MM.1S (cell line): ENCODE measurements at places on chromosomes 7 and 10.

DNA sequence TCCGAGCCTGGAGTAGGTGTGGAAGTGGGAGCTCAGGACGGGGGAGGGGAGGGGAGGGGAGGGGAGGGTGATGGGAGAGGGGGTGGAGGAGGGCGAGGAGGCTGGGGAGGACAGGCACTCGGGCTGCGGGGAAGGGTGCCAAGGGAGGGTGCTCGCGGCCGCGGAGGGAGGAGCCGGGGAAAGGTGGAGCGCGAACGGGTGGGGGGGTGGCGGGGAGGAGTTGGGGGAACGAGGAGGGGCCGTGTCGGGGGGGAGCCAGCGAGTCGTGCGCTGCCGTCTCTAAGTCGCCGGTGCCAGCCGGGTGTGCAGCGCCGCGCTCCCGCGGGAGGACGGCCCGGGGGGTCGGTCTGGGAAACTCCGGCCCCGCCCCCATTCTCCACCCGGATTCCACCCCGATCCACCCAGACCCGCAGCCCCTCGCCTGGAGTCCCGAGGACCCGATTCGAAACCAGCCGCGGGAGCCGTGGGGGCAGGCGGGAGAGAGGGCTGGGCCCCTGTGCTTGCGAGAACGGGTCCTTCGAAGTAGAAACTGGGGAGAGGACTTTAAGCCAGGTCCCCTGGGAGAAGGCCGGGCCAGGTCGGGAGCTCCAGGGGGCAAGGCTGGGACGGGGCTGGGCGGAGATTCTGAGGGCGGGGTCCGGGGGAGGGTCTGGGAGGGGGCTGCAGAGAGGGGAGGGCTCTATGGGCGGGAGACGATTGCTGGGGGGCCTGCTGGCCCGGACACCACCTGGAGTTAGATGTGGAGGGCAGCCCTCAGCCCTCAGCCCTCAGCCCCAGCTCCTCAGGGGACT lies at the start of gene ZNF467:
Gene ZNF467 (minus strand): TSS at position 143 of the 791 bp plus-strand sequence. CDS start 2,556 bp downstream, outside the sequence.
- no peak for DNase-seq

- DNase-seq: no peak
These were observed 116.7 kb downstream of the VIPR2 start for GRCh38 chr7:159027789-159028507.

GRCh38 chr10:31822616-31823318 lies 105.9 kb downstream of the ARHGAP12 start:
- no peak for DNase-seq

DNA sequence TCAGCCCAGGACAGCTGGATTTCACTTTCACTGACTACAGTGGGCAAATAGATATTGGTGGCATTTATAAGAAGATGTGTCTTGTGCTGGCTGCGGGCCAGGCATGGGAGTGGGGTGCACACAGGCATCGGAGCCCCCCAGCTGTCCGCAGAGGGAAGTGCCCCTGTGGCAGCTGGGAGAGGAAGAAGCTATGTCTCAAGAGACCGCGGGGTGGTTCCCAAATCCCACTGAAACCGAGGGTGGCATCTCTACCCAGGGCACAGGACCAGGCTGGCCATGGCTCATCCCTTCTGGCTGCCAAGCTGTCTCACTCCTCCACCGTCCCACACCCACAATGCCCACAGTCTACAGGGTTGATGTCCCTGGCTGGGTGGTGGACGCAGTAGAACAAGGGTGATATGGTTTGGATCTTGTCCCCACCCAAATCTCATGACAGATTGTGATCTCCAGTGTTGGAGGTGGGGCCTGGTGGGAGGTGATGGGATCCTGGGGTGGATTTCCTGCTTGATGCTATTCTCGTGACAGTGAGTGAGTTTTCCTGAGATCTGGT lies 94.8 kb downstream of the TCERG1L start:
- DNase-seq: no peak

- DNase-seq: no peak
These were observed 927.4 kb downstream of the LRMDA start for GRCh38 chr10:76358743-76359395.

DNA sequence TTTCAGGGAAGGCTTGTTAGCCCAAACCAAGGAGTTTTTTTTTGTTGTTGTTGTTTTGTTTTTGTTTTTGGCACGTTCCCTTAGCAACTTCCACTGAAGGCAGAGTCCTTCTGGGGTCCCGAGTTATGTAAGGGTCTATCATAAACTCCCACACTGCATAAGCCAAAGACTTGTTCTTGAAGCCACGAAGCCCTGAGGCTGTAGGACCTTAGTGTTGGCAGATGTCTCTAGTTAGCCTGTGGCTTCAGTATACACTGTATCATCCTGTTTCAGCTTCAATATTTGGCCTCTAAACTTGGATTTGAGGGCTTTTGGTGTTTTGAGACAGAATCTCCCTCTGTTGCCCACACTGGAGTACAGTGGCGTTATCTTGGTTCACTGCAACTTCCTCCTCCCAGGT lies 13.6 kb downstream of the KPNA7 start:
- DNase-seq: no peak

GRCh38 chr7:21300692-21301091 lies 127.2 kb upstream of the SP4 start:
- DNase-seq: no peak

GRCh38 chr7:25694211-25694610 lies 457.8 kb upstream of the NFE2L3 start:
- no peak for DNase-seq

DNA sequence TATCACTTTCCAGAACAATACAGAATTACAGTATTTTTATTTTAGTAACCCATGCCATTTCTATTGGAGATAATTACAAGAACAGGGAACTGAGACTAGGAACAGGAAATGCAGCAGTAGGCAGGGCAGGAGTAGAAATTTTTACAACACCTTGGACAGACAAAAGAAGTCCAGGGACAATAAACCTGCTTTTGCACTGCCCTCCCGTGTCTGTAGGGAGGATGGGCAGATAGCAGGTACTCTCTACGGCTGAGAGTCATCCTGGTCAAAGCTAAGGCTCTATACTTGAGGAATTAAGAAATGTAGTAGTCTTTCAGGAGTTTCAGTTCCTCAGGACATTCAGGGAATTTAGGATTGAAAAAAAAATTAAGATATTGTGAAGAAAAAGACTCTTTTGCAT lies 63.4 kb downstream of the VAX1 start:
- DNase-seq: no peak
